ENCODE measurements at places on chromosomes 16 and 17.

GRCh38 chr17:67549820-67550219 lies 167.9 kb upstream of the NOL11 start:
- no peak overlapping the region for H3K4me3 ChIP-seq
- H3K27me3 ChIP-seq: no peaks in the 10 kb centered on the region
- H3K36me3 ChIP-seq: no peaks in the 10 kb centered on the region
- H3K4me1 ChIP-seq: no peaks in the 10 kb centered on the region

DNA sequence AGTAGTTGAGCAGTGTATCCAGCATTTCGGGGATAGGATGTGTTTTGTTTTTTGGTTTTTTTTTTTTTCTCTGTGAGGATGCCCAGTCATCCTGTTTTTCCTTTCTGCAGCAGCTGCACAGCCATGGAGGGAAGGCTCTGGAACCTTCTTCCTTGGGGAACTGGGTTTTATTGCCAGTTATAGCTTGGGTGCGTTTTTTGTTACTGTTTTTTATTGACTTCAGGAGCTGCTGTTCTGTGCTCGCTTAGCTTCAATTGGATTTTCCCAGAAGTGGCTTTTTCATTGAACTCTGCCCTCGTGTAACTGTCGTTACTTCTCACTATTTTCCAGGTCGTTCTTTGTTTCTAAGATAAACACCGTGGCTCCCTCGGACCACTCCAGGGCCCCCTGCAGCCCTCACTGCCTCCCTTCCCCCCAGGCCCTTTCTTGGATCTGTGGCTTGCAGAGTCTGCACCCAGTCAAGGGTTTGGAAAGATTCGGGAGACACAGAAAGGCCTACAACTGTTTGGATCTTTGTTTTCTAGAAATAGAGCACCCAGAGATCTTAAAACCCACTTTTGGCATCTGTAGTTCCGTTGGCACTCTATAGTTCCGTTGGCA lies 119.7 kb upstream of the CACNG5 start:
- H3K27me3 ChIP-seq: no peaks in the 10 kb centered on the region
- DNase-seq: no peak
- H3K4me1 ChIP-seq: no peaks in the 10 kb centered on the region
- no peak overlapping the region for H3K27ac ChIP-seq
- no peaks in the 10 kb centered on the region for H3K36me3 ChIP-seq

- peaks cover 36% of the 10 kb centered on the region for H3K4me1 ChIP-seq
- H3K27ac ChIP-seq: peak within 1 kb of the TSS; percentile 75
- H3K27me3 ChIP-seq: no peaks in the 10 kb centered on the region
- H3K36me3 ChIP-seq: peaks cover 11% of the 10 kb centered on the region
- peak; percentile 92 for DNase-seq
Measured at GRCh38 chr17:44199553-44200477, at the start of gene ATXN7L3. Gene ATXN7L3 (minus strand): TSS chr17:44199884. CDS start chr17:44198070, 1,814 bp downstream.

- no peaks in the 10 kb centered on the region for H3K36me3 ChIP-seq
- H3K4me1 ChIP-seq: no peaks in the 10 kb centered on the region
- H3K27me3 ChIP-seq: no peaks in the 10 kb centered on the region
- no peak for DNase-seq
- H3K27ac ChIP-seq: no peak overlapping the region
- no peak overlapping the region for H3K4me3 ChIP-seq
Measured at GRCh38 chr16:85417156-85417860, 195.8 kb upstream of the GSE1 start.

- DNase-seq: peak; percentile 61
- no peak overlapping the region for H3K27ac ChIP-seq
- H3K27me3 ChIP-seq: no peaks in the 10 kb centered on the region
- H3K4me1 ChIP-seq: no peaks in the 10 kb centered on the region
- no peak overlapping the region for H3K4me3 ChIP-seq
Measured at GRCh38 chr16:73126525-73126853, 78.6 kb upstream of the ZFHX3 start.

GRCh38 chr17:28493460-28493859 lies 12.7 kb upstream of the FOXN1 start:
- H3K27me3 ChIP-seq: peaks cover 9% of the 10 kb centered on the region
- no peaks in the 10 kb centered on the region for H3K4me1 ChIP-seq
- no peak overlapping the region for H3K4me3 ChIP-seq
- no peak overlapping the region for H3K27ac ChIP-seq
- no peaks in the 10 kb centered on the region for H3K36me3 ChIP-seq
- DNase-seq: no peak

DNA sequence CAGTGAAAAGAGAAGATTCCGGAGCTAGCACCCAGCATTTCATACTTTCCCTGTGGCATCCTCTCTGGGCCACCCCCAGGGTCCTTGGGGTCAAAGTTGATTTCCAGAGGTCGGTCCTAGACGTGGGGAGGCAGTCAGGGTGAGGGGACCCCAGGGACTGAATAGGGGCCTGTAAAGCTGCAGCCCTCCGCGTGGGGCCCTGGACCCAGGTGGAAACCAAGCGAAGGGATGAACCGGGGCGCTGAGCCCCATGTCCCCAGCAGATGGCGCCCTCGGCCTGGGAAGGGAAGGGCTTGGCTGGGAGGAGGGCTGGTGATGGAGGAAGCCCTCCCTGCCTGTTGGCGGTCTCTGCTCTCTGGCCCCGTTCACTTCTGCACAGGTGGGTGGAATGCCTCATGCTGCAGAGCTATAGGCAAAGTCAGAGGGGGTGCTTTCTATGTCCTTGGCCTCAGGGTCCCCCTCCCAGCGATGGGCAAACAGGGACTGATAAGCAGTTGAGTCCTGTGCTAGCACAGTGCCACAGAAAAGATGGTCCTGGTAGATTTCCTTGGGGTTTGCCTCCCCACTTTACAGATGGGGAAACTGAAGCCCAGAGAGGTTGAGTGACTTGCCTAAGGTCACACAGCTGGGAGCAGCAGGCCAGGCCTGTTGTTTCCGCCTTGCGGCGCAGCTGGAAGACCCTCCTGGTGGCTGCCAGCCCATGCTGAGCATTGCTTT lies 163.4 kb upstream of the CIBAR2 start:
- H3K4me3 ChIP-seq: no peak overlapping the region
- H3K4me1 ChIP-seq: no peaks in the 10 kb centered on the region
- no peaks in the 10 kb centered on the region for H3K27me3 ChIP-seq

GRCh38 chr16:77496934-77497333 lies 62.1 kb upstream of the ADAMTS18 start:
- H3K27ac ChIP-seq: no peak overlapping the region
- H3K36me3 ChIP-seq: no peaks in the 10 kb centered on the region
- no peak overlapping the region for H3K4me3 ChIP-seq
- DNase-seq: peak; percentile 30

DNA sequence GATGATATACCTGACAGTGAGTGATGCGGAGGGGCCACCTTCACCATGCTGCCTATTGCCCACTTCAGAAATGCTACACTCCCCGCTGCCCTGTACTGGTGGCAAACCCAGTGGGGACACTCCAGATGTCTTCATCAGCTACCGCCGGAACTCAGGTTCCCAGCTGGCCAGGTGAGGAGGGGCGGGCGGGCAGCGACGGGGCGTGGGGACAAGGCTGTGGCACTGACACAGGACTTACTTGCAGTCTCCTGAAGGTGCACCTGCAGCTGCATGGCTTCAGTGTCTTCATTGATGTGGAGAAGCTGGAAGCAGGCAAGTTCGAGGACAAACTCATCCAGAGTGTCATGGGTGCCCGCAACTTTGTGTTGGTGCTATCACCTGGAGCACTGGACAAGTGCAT lies 16.6 kb downstream of the SARM1 start:
- no peak for DNase-seq
- no peak overlapping the region for H3K27ac ChIP-seq
- H3K4me3 ChIP-seq: no peak overlapping the region
- no peaks in the 10 kb centered on the region for H3K4me1 ChIP-seq

GRCh38 chr16:17230932-17231581 lies 239.7 kb downstream of the XYLT1 start:
- H3K4me1 ChIP-seq: peaks cover under 1% of the 10 kb centered on the region
- no peaks in the 10 kb centered on the region for H3K27me3 ChIP-seq
- H3K4me3 ChIP-seq: no peak overlapping the region
- H3K36me3 ChIP-seq: peaks cover 9% of the 10 kb centered on the region

GRCh38 chr17:19723964-19724363 lies 7.6 kb upstream of the SLC47A2 start:
- no peaks in the 10 kb centered on the region for H3K36me3 ChIP-seq
- H3K27ac ChIP-seq: no peak overlapping the region
- peaks cover 4% of the 10 kb centered on the region for H3K27me3 ChIP-seq

DNA sequence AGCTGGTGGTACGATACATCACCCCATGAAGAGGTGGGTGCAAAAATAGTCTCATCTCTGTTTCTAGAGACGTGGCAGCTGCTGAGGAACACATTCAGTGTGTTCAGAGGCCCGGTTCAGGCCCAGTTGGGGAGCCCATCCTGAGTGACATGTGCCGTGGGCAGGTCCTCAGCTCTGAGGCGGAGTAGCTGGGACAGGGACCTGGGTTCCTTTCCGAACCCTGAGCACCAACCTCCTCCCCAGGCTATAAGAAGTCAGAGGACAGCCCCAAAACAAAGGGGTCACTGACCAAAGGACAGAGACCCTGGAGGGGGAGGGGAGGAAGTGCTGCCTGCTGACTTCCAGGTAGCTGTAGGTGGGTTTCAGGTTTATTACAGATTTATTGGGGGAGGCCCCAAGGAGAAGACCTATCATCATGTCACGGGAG lies 5.1 kb downstream of the LDHD start:
- no peak overlapping the region for H3K4me3 ChIP-seq
- H3K27ac ChIP-seq: no peak overlapping the region
- H3K36me3 ChIP-seq: no peaks in the 10 kb centered on the region
- no peak for DNase-seq
- H3K27me3 ChIP-seq: no peaks in the 10 kb centered on the region

- no peaks in the 10 kb centered on the region for H3K36me3 ChIP-seq
- no peak for DNase-seq
- H3K4me1 ChIP-seq: no peaks in the 10 kb centered on the region
- H3K4me3 ChIP-seq: no peak overlapping the region
- peaks cover 10% of the 10 kb centered on the region for H3K27me3 ChIP-seq
- H3K27ac ChIP-seq: no peak overlapping the region
Measured at GRCh38 chr16:50436271-50436670, 67.5 kb upstream of the BRD7 start.

DNA sequence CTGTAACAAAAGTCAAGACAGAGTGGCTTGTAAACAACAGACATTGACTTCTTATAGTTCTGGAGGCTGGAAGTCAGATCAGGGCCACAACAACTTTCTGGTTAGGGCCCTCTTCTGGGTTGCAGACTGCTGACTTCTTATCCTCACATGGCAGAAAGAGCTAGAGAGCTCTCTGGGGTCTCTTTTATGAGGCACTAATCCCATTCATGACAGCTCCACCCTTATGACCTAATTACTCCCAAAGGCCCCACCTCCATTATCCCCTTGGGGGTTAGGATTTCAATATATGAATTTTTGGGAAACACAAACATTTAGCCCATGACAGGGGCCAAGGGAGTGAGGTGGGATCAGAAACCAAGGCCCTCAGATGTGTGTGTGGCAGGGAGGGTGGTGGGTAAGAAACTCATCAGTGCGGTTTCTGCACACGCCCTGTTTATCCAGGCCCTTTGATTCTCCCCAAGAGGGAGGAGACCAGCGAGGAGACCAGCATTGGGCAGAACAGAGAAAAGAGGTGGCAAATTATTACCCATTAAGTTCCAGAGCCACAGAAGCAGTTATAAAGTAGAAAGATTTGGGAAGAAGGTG lies 74.8 kb downstream of the UTP18 start:
- H3K27me3 ChIP-seq: no peaks in the 10 kb centered on the region
- no peaks in the 10 kb centered on the region for H3K4me1 ChIP-seq
- no peak overlapping the region for H3K4me3 ChIP-seq
- no peak overlapping the region for H3K27ac ChIP-seq

GRCh38 chr17:67911059-67911782 lies 85.0 kb downstream of the C17orf58 start:
- H3K4me3 ChIP-seq: no peak overlapping the region
- no peaks in the 10 kb centered on the region for H3K27me3 ChIP-seq
- H3K36me3 ChIP-seq: peaks cover 22% of the 10 kb centered on the region
- H3K27ac ChIP-seq: no peak overlapping the region

- peaks cover 17% of the 10 kb centered on the region for H3K36me3 ChIP-seq
- peaks cover 37% of the 10 kb centered on the region for H3K4me1 ChIP-seq
- peak within 1 kb of the TSS; percentile 29 for H3K4me3 ChIP-seq
Measured at GRCh38 chr17:45261577-45262515, at the start of gene SPATA32. Gene SPATA32 (minus strand): TSS chr17:45262094. CDS start chr17:45262016, 78 bp downstream.

- H3K27me3 ChIP-seq: no peaks in the 10 kb centered on the region
- H3K4me1 ChIP-seq: peaks cover 22% of the 10 kb centered on the region
- H3K27ac ChIP-seq: no peak overlapping the region
- peak; percentile 34 for DNase-seq
- no peaks in the 10 kb centered on the region for H3K36me3 ChIP-seq
- H3K4me3 ChIP-seq: no peak overlapping the region
Measured at GRCh38 chr16:86752582-86753175, 174.3 kb downstream of the FOXL1 start.

DNA sequence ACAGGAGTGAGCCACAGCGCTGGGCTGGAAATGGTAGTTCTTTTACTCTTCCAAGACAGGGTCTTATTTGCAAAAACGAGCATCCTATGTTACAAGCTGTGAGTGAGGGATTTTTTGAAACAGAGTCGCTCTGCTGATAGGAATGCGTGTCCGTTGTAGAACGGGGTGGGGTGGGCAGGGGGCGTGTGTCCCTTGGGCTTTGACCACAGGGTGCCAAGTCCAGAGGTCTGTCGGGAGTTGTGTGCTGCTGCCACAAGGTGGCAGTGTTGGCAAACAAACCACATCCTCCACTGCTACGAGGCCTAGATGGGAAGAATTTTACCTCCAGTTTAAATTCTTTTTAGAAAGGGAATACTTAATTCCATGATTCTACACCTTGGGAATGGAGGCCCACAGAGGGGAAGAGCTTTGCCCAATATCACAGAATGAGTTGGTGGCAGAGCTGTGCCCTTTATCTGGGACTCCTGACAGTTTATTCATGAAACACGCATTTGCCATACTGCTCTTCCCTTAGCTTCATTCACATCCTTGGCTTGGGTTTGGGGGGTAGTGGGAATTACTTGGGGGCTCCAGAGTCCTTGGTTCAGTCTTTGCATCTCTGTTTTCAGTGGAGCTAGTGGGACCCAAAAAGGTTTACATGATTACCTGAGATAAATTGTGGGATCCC lies 30.6 kb upstream of the ETV4 start:
- peaks cover 38% of the 10 kb centered on the region for H3K4me1 ChIP-seq
- no peak for DNase-seq
- no peak overlapping the region for H3K4me3 ChIP-seq
- no peaks in the 10 kb centered on the region for H3K36me3 ChIP-seq
- H3K27ac ChIP-seq: no peak overlapping the region

DNA sequence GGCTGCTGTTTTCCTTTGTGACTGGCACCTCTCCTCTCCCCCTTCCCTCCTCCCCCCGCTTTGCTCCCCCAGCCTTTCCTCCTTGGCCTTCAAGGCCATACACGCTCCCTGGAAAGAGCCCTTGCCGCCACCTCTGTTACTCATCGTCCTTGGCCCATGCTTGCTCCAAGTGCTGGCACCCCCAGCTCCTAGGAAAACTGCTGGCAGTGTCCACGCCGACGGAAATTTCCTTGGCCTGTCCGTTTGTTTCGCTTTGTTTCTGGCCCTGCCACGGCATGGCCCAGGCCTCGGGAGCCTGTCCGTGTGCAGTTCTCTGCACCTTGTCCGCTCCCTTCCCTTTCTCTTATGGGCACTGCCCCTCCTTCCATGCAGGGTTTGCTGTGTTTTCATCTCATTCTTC lies 18.0 kb downstream of the CA5A start:
- H3K36me3 ChIP-seq: no peaks in the 10 kb centered on the region
- DNase-seq: no peak
- H3K27ac ChIP-seq: no peak overlapping the region
